ENCODE measurements at places on chromosomes 2 and 18.
A peak's percentile ranks its signal among the peaks of the same experiment; 100 is the strongest.

DNA sequence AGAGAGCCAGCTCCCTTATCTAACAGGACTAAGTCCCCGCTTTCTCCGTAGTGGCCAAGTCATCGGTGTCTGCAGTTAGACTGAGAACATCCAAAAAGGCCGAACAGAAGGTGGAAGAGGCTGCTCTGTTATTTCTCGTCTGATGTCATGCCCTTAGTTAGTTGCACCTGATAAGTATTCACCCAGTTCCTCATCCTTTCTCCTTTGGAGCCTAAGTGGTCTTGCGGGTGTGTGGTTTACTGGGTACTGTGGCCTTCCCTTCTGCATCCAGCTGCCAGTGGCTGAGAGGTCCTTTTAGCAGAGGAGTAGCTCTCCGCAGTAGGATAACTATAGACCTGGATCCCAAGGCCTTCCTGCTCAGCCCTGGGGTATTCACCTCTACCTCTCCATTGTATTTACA, 211.6 kb downstream of the BCL2 start:
- DNase-seq: no peak
- H3K27me3 ChIP-seq: no peaks in the 10 kb centered on the region
- no peak overlapping the region for H3K27ac ChIP-seq
- no peaks in the 10 kb centered on the region for H3K36me3 ChIP-seq
- H3K4me1 ChIP-seq: no peaks in the 10 kb centered on the region

DNA sequence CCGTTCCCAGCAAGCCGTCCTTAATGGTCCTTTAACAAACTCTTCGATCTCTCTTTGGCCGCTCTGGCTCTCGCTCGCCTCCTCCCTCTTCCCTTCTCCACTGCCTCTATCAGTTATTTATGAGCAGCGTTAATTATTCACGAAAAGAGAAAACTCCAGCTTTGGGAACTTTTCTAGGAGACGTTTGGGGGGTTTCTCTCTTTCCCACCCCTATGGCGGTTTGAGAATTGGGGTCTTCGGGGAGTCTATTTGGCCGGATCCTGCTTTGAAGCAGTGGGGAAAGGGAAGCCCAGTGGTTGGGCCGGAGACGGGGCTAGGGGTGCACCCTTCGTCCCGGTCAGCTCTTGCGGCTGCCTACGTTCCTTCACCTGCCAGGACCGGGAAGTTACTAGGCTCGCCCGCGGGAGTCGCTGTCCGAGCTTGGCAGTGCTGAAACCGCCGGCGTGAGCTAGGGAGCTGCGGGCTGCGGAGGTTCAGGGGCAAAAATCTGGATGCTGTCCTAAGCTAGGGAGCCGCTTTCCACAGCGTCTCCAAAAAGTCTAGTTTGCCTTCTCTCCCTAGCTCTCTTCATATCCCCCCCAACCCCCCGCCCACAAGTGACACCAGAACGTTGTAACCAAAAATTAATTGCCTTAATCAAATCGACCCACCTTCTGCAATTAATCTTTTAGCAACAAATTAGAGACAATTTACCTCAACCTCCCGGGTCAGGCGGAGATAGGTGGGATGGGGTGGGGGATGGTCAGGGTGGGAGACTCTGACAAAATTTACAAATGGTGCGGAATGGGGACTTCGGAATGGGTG, 8.9 kb upstream of the SKOR2 start:
- no peak overlapping the region for H3K4me3 ChIP-seq
- H3K4me1 ChIP-seq: no peaks in the 10 kb centered on the region
- H3K27me3 ChIP-seq: peaks cover 33% of the 10 kb centered on the region

DNA sequence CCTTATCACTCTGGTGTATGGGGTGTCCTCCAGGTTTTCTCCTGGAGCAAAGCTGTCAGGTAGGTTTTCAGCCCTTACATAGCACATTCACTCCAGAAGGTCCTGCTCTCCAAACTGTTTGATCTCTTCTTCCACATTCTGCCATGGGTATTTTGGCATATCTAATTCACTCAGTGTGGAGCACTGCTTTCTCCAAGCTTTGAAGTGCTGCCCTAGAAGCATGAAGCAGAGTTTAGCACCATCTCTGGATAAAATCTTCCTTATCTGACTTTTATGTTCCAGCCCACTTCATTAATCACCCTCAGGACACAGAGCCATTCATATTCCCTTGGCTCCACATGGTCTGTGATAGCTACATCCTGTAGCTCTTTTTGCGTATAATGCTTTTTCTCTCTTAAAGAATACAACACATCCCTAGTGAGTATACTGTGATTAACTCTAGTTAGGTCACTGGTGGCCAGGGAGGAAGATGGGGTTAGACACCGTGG, 56.7 kb upstream of the ARHGAP28 start:
- no peaks in the 10 kb centered on the region for H3K36me3 ChIP-seq
- H3K27ac ChIP-seq: no peak overlapping the region
- no peaks in the 10 kb centered on the region for H3K4me1 ChIP-seq
- no peaks in the 10 kb centered on the region for H3K27me3 ChIP-seq
- DNase-seq: no peak

DNA sequence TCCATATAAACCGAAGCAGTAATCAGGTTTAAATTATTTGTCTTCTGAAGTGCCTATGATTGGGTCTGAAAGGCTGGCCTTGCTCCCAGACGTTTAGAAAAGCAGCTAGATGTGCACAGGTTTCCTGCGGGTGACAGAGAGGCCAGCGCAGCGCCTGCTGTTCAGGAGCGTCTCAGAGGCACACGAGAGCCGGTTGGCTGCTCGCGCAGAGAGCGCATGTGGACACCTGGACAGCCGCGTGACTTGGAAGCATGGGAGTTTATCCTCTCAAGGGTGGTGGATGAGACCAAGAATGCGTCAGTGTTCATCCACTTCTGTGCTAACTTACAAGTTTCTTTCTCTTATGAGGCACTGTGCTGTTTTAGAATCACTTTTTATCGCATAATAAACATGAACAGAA, 303.7 kb downstream of the PTGR3 start:
- H3K4me1 ChIP-seq: no peaks in the 10 kb centered on the region
- H3K36me3 ChIP-seq: no peaks in the 10 kb centered on the region
- no peak for DNase-seq
- H3K4me3 ChIP-seq: no peak overlapping the region
- H3K27me3 ChIP-seq: no peaks in the 10 kb centered on the region

- H3K4me3 ChIP-seq: no peak overlapping the region
- no peaks in the 10 kb centered on the region for H3K27me3 ChIP-seq
- no peak for DNase-seq
- H3K27ac ChIP-seq: no peak overlapping the region
Observed at GRCh38 chr2:30139131-30139870, 7.5 kb upstream of the YPEL5 start.

DNA sequence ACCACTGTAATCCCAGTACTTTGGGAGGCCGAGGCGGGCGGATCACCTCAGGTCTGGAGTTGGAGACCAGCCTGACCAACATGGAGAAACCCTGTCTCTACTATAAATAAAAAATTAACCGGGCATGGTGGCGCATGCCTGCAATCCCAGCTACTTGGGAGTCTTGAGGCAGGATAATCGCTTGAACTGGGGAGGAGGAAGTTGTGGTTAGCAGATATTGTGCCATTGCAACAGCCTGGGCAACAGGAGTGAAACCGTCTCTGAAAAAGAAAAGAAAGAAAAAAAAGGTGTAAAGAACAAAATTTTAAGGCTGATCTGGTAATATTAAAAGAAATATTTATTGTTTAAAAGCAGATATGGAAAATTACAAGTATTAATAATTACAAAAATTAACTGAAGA, 29.7 kb downstream of the ZNF804A start:
- no peaks in the 10 kb centered on the region for H3K4me1 ChIP-seq
- no peaks in the 10 kb centered on the region for H3K27me3 ChIP-seq
- no peak overlapping the region for H3K4me3 ChIP-seq

- DNase-seq: no peak
- H3K4me3 ChIP-seq: no peak overlapping the region
- H3K36me3 ChIP-seq: no peaks in the 10 kb centered on the region
- no peak overlapping the region for H3K27ac ChIP-seq
- no peaks in the 10 kb centered on the region for H3K27me3 ChIP-seq
Observed at GRCh38 chr2:198863655-198864054, 594.1 kb downstream of the SATB2 start.

GRCh38 chr18:71503222-71503621, 1040.9 kb downstream of the CBLN2 start:
- H3K36me3 ChIP-seq: no peaks in the 10 kb centered on the region
- H3K4me1 ChIP-seq: no peaks in the 10 kb centered on the region
- DNase-seq: no peak
- no peaks in the 10 kb centered on the region for H3K27me3 ChIP-seq
- H3K4me3 ChIP-seq: no peak overlapping the region

GRCh38 chr18:79302120-79302519, 93.6 kb upstream of the NFATC1 start:
- H3K4me3 ChIP-seq: no peak overlapping the region
- no peaks in the 10 kb centered on the region for H3K4me1 ChIP-seq
- H3K27ac ChIP-seq: no peak overlapping the region
- no peaks in the 10 kb centered on the region for H3K27me3 ChIP-seq
- no peak for DNase-seq
- H3K36me3 ChIP-seq: no peaks in the 10 kb centered on the region

- no peaks in the 10 kb centered on the region for H3K4me1 ChIP-seq
- DNase-seq: no peak
- H3K27ac ChIP-seq: no peak overlapping the region
- no peak overlapping the region for H3K4me3 ChIP-seq
Observed at GRCh38 chr2:99851089-99851488, 291.3 kb downstream of the AFF3 start.

DNA sequence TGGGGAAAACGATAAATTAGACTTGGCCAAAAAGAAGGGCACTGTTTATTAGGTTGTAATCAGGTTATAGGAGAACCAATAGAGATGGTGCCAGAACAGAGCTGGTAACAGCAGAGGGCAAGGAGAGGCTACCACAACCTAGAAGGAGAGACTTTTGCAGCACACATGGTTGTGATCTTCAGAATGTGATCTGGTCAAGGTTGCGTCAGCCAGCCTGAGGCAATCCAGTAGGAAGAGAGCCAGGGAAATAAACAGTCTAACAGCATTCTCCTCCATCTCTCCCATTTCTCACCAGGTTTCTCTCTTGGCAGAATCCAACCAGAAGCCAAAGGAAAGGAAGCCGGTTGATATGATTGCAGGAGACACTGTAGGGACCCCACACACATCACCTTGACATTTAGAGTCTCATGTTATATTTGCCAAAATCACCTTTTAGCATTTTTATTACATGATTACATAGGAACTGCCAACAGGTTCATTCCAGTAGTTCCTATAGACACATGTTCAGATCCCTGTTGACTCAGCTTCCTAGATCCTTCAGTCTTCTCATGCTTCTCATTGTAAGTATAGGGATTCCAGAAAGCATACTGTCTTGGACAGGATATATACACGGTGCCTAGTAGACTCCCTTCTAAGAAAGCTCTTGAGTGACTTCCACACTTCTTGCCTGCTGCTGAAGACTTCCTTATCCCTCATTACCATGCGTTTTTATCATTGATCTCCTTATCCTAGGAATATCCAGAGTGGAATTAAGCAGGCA, 17.6 kb upstream of the SPATS2L start:
- no peaks in the 10 kb centered on the region for H3K27me3 ChIP-seq
- H3K36me3 ChIP-seq: no peaks in the 10 kb centered on the region
- no peak overlapping the region for H3K4me3 ChIP-seq
- peak; percentile 47 for DNase-seq
- H3K4me1 ChIP-seq: no peaks in the 10 kb centered on the region

DNA sequence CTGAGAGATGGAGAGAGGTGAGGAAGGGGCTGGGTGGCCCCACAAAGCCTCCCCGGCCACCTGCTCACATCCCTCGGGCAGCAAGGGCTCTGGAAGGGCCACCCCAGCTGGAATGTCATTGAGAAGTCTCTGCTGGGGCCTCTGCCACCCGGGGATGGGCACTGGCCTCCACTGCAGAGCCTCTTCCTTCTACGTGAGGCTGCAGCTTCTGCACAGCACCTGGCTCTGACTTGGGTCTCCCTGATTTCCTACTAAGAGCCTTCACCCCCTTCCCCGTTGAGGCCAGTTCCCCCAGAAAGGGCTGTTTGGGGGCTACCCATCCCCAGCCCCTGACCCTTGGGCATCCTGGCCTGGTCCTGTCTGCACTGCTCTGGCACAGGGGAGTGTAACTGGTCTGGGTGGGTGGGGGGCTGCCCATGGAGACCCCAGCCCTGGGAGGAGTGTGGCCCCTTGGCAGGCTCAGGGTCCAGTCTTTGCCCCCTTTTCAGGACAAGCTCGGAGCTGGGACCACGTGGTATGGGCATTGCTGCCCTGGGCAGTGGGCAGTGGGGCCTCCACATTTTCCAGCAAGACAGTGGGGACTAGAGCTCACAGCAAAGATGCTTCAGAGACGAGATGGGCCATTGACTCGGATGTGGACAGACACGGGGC, 5.6 kb downstream of the PDCD1 start:
- peaks cover 7% of the 10 kb centered on the region for H3K4me1 ChIP-seq
- H3K36me3 ChIP-seq: no peaks in the 10 kb centered on the region
- no peak overlapping the region for H3K4me3 ChIP-seq
- no peak overlapping the region for H3K27ac ChIP-seq

- no peak overlapping the region for H3K27ac ChIP-seq
- no peak overlapping the region for H3K4me3 ChIP-seq
- no peak for DNase-seq
- H3K27me3 ChIP-seq: no peaks in the 10 kb centered on the region
- no peaks in the 10 kb centered on the region for H3K36me3 ChIP-seq
Observed at GRCh38 chr2:145399131-145399530, 879.2 kb upstream of the ZEB2 start.

- no peak for DNase-seq
- no peaks in the 10 kb centered on the region for H3K36me3 ChIP-seq
- no peaks in the 10 kb centered on the region for H3K4me1 ChIP-seq
- H3K27me3 ChIP-seq: no peaks in the 10 kb centered on the region
- H3K4me3 ChIP-seq: no peak overlapping the region
- H3K27ac ChIP-seq: no peak overlapping the region
Observed at GRCh38 chr18:54871231-54871630, 43.0 kb downstream of the RAB27B start.

- no peaks in the 10 kb centered on the region for H3K27me3 ChIP-seq
- H3K27ac ChIP-seq: no peak overlapping the region
- no peaks in the 10 kb centered on the region for H3K4me1 ChIP-seq
- DNase-seq: no peak
- H3K4me3 ChIP-seq: no peak overlapping the region
Observed at GRCh38 chr18:65919663-65920062, 168.9 kb downstream of the CDH7 start.

DNA sequence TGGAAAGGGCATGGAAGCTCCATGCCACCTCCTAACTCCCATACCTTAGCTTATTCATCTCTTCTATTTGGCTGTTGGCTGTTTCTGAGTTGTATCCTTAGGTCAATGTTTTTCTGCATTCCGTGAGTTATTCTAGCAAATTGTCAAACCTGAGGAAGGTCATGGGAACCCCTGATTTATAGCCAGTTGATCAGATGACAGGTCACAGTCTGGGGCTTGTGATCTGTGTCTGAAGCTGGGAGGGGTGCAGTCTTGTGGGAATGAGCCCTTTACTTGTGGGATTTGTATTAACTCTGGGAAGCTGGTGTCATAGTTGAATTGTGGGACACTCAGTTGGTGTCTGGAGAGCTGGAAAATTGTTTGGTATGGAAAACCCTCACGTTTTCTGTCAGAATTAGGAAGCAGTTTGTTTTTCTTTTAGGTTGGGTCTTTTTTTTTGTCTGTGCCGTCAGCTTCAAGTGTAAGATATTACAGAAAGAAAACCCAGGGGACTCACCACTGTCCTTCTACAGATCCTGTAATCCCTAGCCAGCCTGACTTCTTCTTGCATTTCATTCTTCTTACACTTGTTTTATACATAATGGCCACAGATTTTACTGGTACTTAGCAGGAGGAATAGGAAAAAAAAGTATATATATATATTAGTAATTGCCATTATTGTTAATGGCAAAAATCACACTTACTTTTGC, 137.9 kb downstream of the LRRTM1 start:
- no peaks in the 10 kb centered on the region for H3K4me1 ChIP-seq
- DNase-seq: no peak
- H3K36me3 ChIP-seq: no peaks in the 10 kb centered on the region
- H3K4me3 ChIP-seq: no peak overlapping the region
- no peaks in the 10 kb centered on the region for H3K27me3 ChIP-seq
- H3K27ac ChIP-seq: no peak overlapping the region
